Stimulated activated CD8-positive, alpha-beta memory T cell treated with anti-CD3 and anti-CD28 coated beads, Interleukin-7, amount 100 ng/mL, for 48 hours (primary cell): ENCODE measurements at places on chromosomes 11 and 22.
A peak's percentile ranks its signal among the peaks of the same experiment; 100 is the strongest.

GRCh38 chr11:33531743-33532181 lies 168.9 kb downstream of the C11orf91 start:
- DNase-seq = no peak

GRCh38 chr11:76169473-76169896 lies 36.8 kb downstream of the WNT11 start:
- no peak for DNase-seq

- no peak for DNase-seq
Measured at GRCh38 chr11:95229993-95230809, 801 bp downstream of the SESN3 start.

DNA sequence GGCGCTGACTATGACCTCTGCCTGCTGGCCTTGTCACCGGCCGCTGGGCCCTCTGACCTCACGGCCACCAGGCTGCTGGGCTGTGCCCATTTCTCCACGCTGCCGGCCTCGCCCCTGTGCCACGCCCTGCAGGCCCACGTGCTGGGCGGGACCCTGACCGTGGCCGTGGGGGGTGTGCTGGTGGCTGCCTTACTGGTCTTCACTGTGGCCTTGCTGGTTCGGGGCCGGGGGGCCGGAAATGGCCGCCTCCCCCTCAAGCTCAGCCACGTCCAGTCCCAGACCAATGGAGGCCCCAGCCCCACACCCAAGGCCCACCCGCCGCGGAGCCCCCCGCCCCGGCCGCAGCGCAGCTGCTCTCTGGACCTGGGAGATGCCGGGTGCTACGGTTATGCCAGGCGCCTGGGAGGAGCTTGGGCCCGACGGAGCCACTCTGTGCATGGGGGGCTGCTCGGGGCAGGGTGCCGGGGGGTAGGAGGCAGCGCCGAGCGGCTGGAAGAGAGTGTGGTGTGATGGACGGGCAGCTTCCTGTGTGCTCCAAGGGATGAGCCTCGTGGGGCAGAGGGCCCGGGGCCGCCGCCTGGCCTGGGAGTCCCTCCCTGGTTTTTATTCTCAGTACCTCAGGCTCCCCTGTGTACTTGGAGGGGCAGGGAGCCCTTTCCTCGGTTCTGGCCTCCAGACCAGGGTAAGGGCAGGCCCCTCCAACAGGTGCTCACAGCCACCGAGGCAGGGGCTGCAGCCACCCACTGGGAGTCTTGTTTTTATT lies 3.0 kb downstream of the LRFN4 start:
- DNase-seq = no peak

GRCh38 chr22:40300316-40300715 lies 46.0 kb upstream of the ADSL start:
- no peak for DNase-seq

- DNase-seq = no peak
Measured at GRCh38 chr11:118434553-118435289, 1.6 kb upstream of the KMT2A start.

DNA sequence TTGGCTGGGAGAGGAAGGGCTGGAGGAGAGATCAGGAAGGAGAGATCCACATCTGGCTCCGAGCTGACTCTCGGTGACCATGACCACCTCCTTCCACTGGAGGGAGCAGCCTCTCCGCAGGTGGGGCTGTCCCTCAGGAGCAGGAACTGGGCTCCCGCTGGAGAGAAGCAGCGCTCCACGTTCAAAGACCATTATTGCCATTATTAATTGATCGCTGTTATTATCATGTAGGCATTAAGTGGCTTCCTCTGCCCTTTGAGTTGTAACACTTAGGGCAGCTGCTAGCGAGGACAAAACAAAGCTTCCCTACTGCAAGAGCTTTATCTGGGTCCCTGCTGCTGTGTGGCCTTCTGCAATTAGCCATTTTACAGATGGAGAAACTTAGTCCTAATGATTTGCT lies 251.9 kb downstream of the ST3GAL4 start:
- no peak for DNase-seq

GRCh38 chr11:119048644-119049043 lies 8.4 kb downstream of the HYOU1 start:
- DNase-seq = no peak

DNA sequence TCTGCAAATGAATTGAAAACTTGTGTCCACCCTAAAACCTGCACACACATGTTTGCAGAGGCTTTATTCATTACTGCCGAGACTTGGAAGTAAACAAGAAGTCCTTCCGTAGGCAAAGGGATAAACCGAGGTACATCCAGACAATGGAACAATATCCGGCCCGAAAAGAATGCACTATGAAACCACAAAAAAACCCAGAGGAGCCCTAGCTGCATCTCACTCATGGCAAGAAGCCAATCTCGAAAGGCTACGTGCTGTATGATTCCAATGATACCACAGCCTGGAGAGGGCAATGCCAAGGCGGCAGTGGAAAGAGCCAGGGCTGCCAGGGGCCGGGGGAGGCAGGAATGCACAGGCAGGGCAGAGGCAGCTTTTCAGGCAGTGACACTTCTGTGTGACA lies 3.2 kb upstream of the MRPL23 start:
- no peak for DNase-seq

DNA sequence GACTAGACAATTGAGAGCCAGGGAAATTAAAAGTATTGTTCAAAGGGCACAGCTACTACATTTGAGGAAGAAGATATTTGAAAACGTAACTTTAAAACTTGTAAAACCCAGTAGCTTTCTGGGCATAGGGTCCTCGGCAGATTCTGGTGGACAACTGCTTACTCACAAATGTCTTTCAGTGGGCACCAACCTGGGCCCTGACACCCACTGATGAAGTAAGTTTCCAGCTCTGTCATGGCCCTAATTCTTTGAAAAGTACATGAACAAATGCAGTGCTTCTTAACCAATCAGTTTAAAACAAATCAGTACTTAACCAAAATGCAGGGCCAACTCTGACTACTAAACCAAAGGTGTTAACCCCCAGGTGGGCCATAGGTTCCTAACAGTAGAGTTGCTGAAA lies 1170.1 kb downstream of the LRRC4C start:
- no peak for DNase-seq

- DNase-seq = peak; percentile 25
Measured at GRCh38 chr11:61507962-61508861, at the start of gene LRRC10B. Gene LRRC10B, plus strand, starts transcription at chr11:61508749. Its CDS starts 250 bp downstream, at chr11:61508999.

DNA sequence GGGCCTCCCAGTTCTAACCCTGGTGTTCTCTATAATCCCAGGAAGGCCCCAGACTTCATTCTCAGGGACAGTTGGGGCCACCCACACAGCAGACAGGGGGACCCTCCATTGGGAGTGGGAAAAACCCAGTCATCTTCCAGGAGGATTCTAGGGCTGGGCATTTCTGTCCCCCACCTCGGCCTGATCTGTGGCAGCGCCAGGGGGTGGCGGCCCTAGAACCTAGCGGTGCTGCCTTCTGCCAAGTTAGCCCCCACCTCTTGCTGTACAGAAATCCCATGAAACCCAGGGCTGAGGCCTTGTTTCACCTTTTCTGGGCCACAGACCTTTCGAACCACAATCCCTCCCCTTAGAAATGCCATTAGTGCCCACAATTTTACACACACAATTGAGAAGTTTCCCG lies 9.6 kb downstream of the CHST1 start:
- DNase-seq = no peak

DNA sequence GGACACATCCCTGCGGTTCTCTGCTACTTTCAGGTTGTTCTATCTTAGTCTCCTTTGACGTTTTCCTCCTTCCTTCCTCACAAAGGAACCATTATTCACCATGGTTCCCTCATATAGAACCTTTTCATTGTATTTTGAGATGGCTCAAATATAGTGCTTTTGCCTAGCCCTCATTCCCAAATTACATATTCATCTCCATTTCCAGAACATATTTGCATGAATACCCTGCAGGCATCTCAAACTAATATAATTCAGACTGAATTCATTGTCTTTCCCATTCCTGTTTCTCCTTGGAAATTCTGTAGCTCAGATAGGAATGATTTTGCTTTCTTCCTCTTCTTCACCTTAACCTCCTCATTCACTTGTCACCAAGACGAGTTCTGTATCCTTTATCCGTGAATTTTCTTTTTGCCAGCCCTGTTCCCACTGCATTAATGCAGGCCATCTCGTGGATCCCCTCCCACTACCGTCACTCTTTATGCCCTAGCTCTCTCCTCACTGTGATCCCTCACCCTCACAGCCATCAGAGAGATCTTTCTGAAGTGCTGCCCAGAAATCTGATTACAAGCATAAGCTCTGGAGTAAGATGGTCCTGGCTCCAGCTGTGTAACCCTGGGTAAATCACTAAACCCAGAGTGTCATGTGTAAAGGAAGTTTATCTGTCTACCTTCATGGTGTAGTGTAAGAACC lies 23.3 kb downstream of the PIWIL4 start:
- DNase-seq = no peak

DNA sequence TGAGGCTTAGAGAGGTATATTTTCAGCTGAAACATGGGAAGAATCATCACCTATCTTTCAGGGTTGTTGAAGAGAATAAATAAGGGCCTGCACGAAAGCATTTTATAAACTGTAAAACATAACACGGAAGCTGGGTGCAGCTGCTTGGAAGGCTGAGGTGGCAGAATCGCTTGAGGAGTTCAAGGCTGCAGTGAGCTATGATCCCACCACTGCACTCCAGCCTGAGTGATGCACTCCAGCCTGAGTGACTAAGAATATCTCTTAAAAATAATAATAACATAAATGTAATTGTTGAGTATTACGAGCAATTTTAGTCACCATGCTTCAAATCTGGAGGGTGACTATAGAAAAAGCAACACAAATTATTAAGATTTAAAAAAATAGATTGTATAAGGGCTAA lies 16.3 kb downstream of the RBFOX2 start:
- no peak for DNase-seq

DNA sequence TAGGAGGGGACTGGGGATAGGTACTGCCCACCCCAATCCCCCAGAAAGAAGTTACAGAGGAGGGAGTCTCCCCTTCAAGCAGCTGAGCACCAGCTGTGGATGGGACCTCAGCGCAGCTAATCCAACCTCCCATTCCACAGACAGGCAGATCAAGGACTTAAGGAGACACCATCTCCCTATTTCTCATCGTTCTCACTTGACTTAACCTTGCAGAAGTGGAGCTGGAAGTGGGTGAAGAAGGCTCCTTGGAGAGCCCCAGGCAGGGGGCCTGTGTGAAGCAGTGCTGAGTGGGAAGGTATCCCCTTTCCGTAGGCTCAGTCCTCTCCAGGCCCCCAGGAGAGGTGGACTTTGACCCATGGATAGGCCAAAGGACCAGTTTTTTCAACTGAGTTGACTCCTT lies 27.3 kb downstream of the USP35 start:
- no peak for DNase-seq

DNA sequence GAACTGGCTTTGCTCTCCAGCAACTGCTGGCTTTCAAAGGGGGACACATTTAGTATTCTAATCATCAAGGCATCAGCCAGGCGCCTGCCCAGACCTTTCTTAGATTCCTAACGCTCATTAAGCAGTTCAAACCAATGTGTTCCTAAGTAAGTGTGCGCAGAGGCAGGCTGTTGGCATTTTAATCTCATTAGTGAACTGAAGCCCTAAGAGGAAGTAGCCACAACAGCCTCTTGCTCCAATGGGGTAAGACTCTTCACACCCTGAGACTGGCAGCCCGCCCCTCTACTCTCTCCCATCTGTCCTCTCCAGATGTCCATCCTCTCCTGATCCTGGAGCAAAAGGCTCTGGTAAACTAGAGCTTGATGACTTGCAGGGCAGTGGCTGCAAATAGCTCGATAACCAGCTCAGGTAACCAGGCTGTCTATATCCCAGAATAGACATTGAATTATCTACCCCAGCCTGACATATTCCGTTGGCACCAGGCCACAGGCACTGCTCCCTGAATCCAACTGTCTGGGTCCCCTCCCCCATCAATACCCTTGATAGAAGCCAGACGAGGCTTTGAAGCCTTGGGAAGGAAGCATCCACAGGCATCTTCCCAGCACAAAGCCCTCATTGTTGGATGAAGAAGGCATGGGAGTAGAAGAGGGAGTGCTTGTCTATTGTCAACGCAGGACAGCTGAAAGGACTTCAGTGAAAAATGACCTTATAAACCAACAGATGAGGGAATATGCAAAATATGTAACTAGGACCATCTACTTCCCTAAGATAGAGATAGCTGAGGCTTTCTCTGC lies 321.1 kb downstream of the TENM4 start:
- DNase-seq = no peak

GRCh38 chr11:23564370-23564769 lies 704.1 kb upstream of the CCDC179 start:
- no peak for DNase-seq

DNA sequence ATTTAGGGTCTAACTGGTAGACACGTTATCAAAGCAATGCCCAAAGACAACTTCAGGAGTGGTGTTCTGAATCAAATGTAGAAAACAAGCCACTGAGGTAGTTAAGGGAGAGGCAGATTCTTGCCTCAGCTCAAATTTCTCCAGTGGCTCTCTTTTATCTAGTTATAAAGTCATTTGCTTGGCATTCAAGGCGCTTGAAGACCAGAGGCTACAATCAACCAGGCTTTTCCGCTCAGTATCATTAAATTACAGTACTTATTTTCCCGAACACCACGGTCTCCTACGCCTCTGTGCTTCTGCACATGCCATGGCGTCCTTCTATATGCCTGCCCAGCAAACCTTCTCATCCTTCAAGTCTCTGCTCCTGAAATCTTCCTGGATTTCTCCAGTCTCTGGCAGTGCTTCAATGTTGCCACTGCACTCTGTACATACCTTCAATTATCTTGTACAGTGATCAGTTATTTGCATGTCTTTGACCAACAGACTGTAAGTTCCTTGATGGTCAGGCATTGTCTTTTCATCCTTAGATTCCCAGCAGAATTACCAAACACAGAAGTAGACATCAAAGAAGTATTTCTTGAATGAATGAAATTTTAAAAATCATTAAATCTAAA lies 1.4 kb downstream of the POGLUT3 start:
- no peak for DNase-seq

GRCh38 chr22:20021196-20022181 lies 579 bp downstream of the TANGO2 start:
- no peak for DNase-seq

GRCh38 chr11:88203604-88204003 lies 28.4 kb upstream of the RAB38 start:
- no peak for DNase-seq

DNA sequence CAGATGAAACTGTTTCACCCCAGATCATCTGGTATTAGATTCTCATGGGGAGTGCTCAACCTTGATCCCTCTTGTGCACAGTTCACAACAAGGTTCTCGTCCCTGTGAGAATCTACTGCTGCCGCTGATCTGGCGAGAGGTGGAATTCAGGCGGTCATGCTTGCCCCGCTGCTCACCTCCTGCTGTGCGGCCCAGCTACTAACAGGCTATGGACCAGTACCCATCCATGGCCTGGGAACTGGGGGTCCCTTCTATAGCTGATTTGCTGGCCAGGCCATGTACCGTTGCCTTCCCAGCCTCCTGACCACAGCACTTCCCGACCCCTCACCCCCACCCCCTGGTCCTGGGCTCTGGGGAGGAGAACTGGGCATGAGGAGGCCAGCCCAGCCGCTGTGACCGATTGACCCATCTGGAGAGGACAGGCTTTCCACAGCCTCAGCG lies 2.6 kb downstream of the PHLDA2 start:
- DNase-seq = no peak

DNA sequence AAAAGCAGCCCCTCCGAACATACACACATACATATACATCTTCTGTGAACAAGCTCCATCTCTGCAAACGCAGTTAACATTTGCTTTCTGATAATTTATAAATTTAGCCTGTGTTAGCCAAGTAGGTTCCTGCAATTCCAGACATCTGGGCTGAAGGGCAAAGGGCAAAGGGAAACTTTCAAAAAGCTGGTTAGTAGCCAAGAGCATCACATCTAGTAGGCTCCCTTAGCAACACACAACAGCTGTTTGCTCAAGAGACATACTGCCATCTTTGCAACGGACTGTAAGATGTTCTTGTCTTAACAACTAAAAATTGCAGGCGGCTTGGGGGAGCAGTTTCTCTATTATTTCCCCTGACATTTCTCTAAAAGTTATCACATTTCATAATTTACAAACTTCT lies 134.9 kb downstream of the RBFOX2 start:
- no peak for DNase-seq
